Mucosa of gallbladder (tissue), 1 donor: ENCODE measurements at places on chromosomes 5 and 9. TPM values are rescaled to one million over a fixed set of nuclear protein-coding genes. Genes with fewer than 3 reads are reported as not detected.
A peak's percentile ranks its signal among the peaks of the same experiment; 100 is the strongest.

GRCh38 chr5:58156973-58157701, 302.7 kb downstream of the PLK2 start:
- DNase-seq, result no peak

- DNase-seq, result peak; percentile 92
Measured at GRCh38 chr5:69414885-69415583, at the start of gene MARVELD2. TSS of gene MARVELD2 (plus strand) at chr5:69415116. CDS start at chr5:69419386, 4,270 bp downstream.

Gene FAM78A
- 7.5 TPM for total RNA-seq

Gene CACNA1B
- 0.43 TPM for total RNA-seq

Gene OBP2B
- not detected for total RNA-seq
